Stimulated activated CD4-positive, alpha-beta T cell treated with anti-CD3 and anti-CD28 coated beads, Interleukin-15, amount 100 ng/mL, for 1 hour (primary cell): ENCODE measurements at places on chromosomes 13 and 19.

- DNase-seq: no peak
Observed at GRCh38 chr19:35119578-35120155, 4.0 kb downstream of the FXYD3 start.

GRCh38 chr13:21980049-21980448, 309.2 kb downstream of the FGF9 start:
- DNase-seq: no peak

GRCh38 chr19:13554506-13555240, 48.4 kb upstream of the CACNA1A start:
- no peak for DNase-seq

- no peak for DNase-seq
Observed at GRCh38 chr13:109213714-109214113, 572.7 kb downstream of the IRS2 start.

- DNase-seq: no peak
Observed at GRCh38 chr19:21398851-21399250, 1.9 kb downstream of the ZNF493 start.

- DNase-seq: no peak
Observed at GRCh38 chr19:7874076-7874896, at the start of gene PRR36. Gene PRR36 (minus strand): TSS chr19:7874390. CDS start chr19:7873689, 701 bp downstream.

DNA sequence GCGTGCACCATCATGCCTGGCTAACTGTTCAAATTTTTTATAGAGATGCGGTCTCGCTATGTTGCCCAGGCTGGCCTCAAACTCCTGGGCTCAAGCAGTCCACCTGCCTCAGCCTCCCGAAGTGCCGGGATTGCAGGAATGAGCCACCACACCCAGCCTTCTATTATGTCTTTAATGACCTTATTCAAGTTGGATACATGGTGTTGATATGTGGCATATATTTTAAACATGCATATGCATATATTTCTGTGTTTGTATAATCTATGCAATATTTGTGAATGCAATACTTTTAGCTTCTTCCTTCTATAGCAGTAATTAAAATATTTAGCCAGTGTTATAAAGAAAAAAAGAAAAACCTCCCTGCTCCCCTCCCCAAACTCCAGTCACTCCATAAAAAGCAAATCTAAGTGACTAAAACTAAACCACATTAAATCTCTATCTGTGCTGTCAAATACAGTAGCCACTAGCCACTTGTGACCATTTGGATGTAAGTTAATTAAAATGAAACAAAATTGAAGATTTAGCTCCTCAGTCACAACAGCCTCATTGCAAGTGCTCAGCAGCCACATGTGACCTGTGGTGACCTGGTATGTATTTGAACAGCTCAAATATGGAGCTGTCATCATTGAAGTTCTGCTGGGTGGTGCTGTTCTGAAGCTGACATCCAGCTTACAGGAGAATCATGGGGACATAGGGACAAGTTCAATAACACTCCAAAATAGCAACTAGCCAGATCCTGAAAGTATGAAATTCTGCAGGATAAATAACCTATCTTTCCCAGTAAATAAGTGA, 27.4 kb downstream of the FCGBP start:
- no peak for DNase-seq

DNA sequence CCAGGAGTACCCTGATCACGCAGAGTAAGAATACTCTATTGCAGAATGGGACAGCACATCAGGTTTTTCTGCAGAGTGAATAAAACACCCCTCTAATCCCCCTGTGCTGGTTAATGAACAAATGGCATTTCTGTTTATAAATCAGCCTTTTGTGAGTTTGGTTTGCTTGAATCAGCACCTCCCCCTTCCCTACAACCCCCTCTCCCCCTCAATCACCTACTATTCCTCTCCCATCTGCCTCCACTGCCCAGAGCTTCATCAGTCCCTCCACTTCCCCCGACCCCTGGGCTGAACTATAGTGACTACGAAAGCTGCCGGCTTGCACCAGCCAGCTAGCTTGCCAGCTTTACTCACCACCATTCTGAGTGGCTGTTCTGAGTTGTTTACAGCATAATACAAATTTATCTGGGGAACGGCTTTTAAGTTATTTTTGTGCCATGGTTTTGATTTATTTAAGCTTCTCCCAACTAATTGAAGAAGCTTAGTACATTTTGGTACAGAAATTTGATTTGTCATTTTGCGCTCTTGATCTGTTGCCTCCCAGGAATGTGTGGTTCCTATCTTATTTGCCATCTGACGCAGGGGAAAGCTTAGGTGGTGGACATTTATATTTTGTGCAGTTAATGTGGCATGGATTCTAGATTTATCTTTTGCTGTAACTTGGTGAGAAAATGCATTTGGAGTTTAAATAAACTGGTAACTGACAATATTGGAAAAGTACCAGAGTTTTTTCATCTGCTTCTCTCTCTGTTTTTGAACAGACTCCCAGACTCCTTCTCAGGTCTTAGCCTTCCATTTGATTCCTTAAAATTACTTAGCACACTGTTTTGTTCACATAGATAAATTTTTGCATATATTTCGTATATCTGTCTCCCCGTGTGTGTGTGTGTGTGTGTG, 41.7 kb upstream of the WDFY2 start:
- no peak for DNase-seq

GRCh38 chr19:57310792-57311191, 9.5 kb upstream of the ZNF543 start:
- DNase-seq: no peak

GRCh38 chr19:15536350-15536749, 28.0 kb downstream of the CYP4F22 start:
- DNase-seq: no peak

GRCh38 chr19:11384778-11385129, 640 bp upstream of the EPOR start:
- DNase-seq: no peak

GRCh38 chr13:64371045-64371444, 2859.1 kb downstream of the PCDH9 start:
- DNase-seq: no peak

DNA sequence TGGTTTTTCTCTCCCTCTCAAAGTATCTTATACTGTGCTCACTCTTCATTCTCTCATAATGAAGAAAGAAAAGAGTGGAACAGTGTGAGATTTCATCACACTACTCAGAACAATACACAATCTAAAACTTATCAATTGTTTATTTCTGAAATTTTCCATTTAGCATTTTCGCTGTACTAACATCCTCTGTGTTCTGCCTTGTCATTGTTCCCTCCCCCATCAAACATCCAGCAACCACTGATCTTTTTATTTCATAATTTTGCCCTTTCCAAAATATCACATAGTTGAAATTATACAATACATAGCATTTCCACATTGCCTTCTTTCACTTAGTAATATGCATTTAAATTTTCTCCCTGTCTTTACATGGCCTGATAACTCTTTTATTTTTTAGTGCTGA, 658.7 kb downstream of the SLITRK1 start:
- DNase-seq: no peak

GRCh38 chr19:376111-376470, 31.5 kb upstream of the MIER2 start:
- DNase-seq: no peak

DNA sequence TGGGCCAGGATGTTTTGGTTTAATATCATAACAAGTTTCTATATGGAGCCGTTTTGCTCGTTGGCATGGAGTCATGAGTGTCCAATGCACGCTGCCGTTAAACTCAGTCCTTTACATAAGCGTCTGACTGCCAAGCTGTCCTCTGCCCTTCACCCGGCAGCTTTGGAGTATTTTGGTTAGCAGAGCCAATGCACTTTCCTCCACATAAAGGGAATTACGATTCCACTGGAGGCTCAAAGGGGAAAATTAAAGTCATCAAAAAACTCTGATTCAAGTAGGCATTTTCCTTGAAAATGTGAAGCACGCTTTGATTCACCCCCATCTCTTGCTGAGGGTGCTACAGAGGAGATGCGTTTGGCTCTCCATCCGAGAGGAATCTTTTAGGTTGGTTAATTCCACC, 144.4 kb upstream of the ARGLU1 start:
- no peak for DNase-seq

- DNase-seq: no peak
Observed at GRCh38 chr13:43686557-43686956, 100.2 kb downstream of the ENOX1 start.

GRCh38 chr13:114177245-114178010, 1.6 kb upstream of the CFAP97D2 start:
- no peak for DNase-seq

- no peak for DNase-seq
Observed at GRCh38 chr13:93882086-93882651, 597.3 kb downstream of the DCT start.

- no peak for DNase-seq
Observed at GRCh38 chr19:27751044-27751391, 1461.9 kb downstream of the UQCRFS1 start.

DNA sequence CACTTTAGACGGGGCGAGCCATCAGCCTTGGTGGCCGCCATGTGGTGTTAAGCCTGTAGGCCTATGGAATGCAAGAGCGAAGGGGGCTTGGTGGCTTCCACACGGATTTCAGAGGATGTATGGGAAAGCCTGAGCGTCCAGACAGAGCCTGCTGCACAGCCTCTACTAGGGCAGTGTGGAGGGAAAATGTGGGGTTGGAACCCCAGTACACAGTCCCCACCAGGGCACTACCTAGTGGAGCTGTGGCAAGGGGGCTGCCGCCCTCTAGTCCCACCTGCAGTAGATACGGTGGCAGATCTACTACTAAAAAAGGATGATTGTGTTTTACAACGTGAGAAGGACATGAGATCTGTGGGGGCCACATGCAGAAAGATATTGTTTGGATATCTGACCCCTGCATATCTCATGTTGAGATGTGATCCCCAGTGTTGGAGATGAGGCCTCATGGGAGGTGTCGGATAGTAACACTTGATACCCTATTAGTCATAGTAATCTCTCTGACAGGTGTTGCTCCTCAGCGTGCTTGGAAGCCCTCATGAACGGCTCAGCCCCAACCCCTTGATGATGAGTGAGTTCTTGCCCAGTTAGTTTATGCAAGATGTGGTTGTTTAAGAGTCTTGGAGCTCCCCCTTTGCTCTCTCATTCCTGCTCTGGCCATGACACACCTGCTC, 45.6 kb downstream of the LHFPL6 start:
- DNase-seq: no peak

- DNase-seq: no peak
Observed at GRCh38 chr19:12092956-12093355, 28.4 kb downstream of the ZNF844 start.

DNA sequence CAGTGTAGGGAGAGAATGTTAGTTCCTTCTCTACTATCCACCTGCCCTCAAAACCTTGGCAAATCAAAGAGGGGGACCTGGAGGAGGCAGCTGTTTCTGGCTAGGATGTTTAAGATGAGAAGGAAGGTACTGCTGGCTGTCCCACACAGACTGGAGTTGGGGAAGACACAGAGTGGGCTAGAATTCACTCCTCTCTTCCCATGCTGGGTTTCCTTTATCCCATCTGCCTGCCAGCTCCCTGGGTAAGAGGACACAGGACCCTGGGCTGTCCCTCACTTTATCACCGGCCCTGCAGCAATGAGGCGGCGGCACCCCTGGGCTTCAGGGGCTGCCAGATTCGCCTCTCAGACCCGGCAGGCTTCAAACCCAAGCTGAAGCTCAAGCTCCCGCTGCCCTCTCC, 69.5 kb downstream of the KLF2 start:
- DNase-seq: no peak

DNA sequence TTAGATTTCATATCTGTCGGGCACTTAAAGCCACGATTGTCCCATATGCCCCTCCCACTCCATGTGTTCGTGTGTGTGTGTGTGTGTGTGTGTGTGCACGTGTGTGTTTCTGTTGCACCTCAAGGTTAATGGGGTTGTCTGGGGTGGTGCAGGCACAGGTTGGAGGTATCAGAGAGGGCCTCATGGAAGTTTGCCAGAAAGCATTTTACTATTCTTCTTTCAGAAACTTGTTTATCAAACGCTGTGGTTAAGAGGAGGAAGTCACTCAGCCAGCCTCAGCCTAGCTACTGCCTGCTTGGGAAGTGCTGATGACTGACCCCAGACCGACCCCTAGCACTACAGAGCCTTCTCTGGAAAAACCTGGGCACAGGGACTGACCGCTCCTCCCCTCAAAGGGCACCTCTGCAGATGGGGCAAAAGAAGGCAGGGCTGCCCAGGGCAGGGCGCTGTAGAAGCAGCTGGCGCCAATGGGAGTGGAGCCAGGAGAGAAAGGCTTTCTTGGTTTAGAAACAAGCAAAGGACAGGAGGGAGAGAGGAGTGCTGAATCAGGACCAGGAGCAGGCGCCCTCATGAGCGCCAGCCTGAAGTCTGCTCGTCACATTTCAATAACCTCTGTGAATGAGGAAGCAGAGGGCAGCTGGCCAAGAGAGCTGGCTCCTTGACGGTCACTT, 3.9 kb downstream of the SIAH3 start:
- peak; percentile 22 for DNase-seq

- DNase-seq: no peak
Observed at GRCh38 chr13:94660695-94661326, 51.5 kb downstream of the SOX21 start.

- no peak for DNase-seq
Observed at GRCh38 chr13:40453351-40454021, 213.0 kb downstream of the FOXO1 start.

DNA sequence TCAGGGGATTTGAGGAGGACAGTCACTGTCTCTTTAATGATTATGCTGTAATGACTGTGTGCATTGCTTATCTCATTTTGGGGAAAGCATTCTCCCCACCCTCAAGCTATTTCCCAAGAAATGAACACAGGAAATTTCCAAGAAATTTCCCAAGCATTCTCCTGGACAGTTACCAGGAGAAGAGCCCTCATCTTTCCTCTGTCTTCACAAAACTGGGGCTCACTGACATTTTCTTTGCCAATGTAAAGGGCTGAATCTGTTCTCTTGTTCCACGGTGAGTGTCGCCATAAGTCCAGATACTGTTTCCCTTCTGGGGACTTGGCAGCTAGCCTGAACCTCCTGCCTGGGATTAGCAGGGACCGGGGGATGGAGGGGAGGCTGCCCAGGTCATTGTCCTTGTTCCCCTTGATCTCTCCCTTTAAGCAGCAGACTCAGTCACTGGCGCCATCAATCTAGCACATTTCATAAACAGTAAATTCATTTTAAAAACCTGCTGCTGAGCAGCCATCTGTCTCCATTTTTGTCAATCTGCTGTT, 172.8 kb downstream of the DNAJC15 start:
- no peak for DNase-seq

DNA sequence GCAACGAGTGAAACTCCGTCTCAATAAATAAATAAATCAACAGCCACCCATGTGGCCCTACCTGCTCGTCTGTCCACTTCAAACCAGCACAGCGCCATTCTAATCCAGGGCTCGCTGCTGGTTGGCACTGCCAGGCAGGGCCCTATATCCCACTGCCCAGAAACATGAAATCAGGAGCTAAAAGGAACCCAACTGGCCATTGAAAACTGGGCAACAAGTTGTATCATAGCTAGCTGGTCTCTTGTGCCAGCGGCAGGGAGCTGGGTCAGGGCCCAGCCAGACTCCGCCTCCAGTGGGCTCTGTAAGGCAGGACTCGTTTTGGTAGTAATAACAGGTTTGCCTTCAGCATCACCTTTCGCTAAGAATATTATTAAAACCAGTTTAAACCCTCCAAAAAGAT, 39.3 kb downstream of the GGACT start:
- no peak for DNase-seq

GRCh38 chr19:56350416-56351045, 35.9 kb upstream of the ZSCAN5A start:
- DNase-seq: no peak
